ENCODE measurements at places on chromosomes 2 and 18. TPM values are rescaled to one million over a fixed set of nuclear protein-coding genes. Genes with fewer than 3 reads are reported as not detected.
A peak's percentile ranks its signal among the peaks of the same experiment; 100 is the strongest.

- H3K36me3 ChIP-seq: no peaks in the 10 kb centered on the region
- H3K4me3 ChIP-seq: no peak overlapping the region
- no peaks in the 10 kb centered on the region for H3K27me3 ChIP-seq
- DNase-seq: no peak
Measured at GRCh38 chr2:181106229-181106628, 125.8 kb downstream of the UBE2E3 start.

Gene SEMA4C
- total RNA-seq: 16.3 TPM

GRCh38 chr2:239143858-239144712 is 256.7 kb downstream of the HDAC4 start:
- DNase-seq: peak; percentile 28
- no peaks in the 10 kb centered on the region for H3K4me1 ChIP-seq
- no peaks in the 10 kb centered on the region for H3K27me3 ChIP-seq
- no peak overlapping the region for H3K4me3 ChIP-seq
- no peak overlapping the region for H3K27ac ChIP-seq
- H3K36me3 ChIP-seq: peaks cover 28% of the 10 kb centered on the region

- no peak overlapping the region for H3K27ac ChIP-seq
- H3K27me3 ChIP-seq: no peaks in the 10 kb centered on the region
- no peak overlapping the region for H3K4me3 ChIP-seq
Measured at GRCh38 chr18:44325903-44326635, 354.6 kb upstream of the SETBP1 start.

DNA sequence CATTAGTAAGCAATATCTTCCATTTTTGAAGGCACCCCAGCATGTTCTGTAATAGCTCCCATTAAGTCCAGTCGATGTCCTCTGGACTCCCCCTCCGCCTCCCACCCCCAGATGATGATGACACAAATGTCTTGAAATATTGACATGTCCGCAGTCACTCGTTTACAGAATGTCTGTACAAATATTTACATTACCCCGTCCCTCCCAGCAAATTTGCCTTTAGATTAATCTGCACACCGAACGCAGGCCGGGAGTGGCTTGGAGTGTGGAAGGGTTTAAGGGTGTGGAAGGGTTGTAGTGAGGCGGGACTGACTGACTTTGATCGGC is 853 bp upstream of the OSBPL6 start:
- peak overlapping the region; percentile 87 for H3K4me3 ChIP-seq
- peaks cover 4% of the 10 kb centered on the region for H3K36me3 ChIP-seq
- no peak for DNase-seq
- H3K4me1 ChIP-seq: peaks cover 21% of the 10 kb centered on the region
- no peaks in the 10 kb centered on the region for H3K27me3 ChIP-seq
- H3K27ac ChIP-seq: no peak overlapping the region

GRCh38 chr2:29073933-29074332 is 390 bp downstream of the PCARE start:
- H3K27me3 ChIP-seq: no peaks in the 10 kb centered on the region

- H3K4me3 ChIP-seq: no peak overlapping the region
- DNase-seq: no peak
- no peaks in the 10 kb centered on the region for H3K27me3 ChIP-seq
- no peaks in the 10 kb centered on the region for H3K4me1 ChIP-seq
- no peak overlapping the region for H3K27ac ChIP-seq
Measured at GRCh38 chr2:167703441-167703840, 544.0 kb downstream of the STK39 start.

DNA sequence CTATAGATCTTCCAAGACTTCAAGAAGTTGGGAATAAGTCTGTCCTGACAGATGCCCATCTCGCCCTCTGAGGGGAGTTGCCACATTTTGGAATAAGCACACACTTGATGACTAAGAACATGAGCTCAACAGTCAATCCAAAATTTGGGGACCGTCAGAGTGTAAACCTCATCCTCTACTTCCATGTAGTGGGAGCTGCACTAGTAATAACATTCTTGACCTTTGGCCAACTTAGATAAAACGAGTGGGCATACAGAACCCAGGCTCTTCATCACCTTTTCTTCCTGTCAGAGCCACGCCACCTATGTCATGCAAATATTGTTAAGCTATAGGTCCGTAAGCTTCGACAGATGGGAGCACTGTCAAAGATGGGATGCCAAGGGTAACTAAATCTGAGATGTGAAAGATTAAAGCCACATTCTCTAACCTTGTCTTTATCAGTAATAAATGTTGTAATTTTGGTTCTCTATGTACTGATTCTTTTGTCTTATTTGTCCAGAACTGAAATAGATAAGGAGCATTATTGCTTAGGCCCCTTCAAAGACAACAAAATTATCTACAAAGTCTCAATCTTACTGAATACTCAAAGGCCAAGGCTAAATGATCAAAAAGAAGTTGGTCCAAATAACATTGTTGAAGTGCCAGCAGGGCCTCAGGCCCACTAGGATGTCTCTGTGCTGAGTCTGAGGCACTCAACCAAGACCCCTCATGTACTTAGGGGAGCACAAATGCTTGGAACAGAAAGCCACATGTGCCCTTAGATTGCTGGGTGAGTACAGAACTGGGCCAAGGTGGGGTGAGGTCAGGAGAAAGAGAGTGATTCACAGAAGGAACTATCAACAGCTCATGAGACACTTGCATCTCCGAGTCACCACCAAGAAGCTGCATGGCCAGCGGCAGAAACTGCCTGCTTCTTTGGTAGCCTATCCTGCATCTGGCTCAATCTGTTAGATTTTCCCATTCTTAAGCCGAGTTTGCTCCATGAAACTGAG is 15.0 kb downstream of the CDH2 start:
- H3K27ac ChIP-seq: no peak overlapping the region
- no peaks in the 10 kb centered on the region for H3K27me3 ChIP-seq
- no peaks in the 10 kb centered on the region for H3K36me3 ChIP-seq
- no peaks in the 10 kb centered on the region for H3K4me1 ChIP-seq
- H3K4me3 ChIP-seq: no peak overlapping the region
- DNase-seq: peak; percentile 24

- peaks cover 38% of the 10 kb centered on the region for H3K27me3 ChIP-seq
- peaks cover 5% of the 10 kb centered on the region for H3K36me3 ChIP-seq
- H3K27ac ChIP-seq: no peak overlapping the region
- no peaks in the 10 kb centered on the region for H3K4me1 ChIP-seq
Measured at GRCh38 chr18:46754661-46755292, 2.1 kb downstream of the ST8SIA5 start.

Gene SERPINB5
- total RNA-seq: 330 TPM

GRCh38 chr18:45275367-45276113 is 339.7 kb upstream of the SLC14A2 start:
- H3K4me3 ChIP-seq: no peak overlapping the region
- peak; percentile 57 for DNase-seq
- H3K36me3 ChIP-seq: no peaks in the 10 kb centered on the region
- no peak overlapping the region for H3K27ac ChIP-seq
- H3K27me3 ChIP-seq: peaks cover under 1% of the 10 kb centered on the region

GRCh38 chr2:219081096-219081495 is 20.4 kb upstream of the IHH start:
- H3K4me1 ChIP-seq: no peaks in the 10 kb centered on the region
- H3K27me3 ChIP-seq: no peaks in the 10 kb centered on the region
- no peak for DNase-seq
- H3K36me3 ChIP-seq: peaks cover 6% of the 10 kb centered on the region

- no peak overlapping the region for H3K27ac ChIP-seq
- no peak for DNase-seq
- H3K4me3 ChIP-seq: no peak overlapping the region
- H3K4me1 ChIP-seq: peaks cover 5% of the 10 kb centered on the region
Measured at GRCh38 chr2:24399434-24400206, 39.3 kb upstream of the ITSN2 start.

DNA sequence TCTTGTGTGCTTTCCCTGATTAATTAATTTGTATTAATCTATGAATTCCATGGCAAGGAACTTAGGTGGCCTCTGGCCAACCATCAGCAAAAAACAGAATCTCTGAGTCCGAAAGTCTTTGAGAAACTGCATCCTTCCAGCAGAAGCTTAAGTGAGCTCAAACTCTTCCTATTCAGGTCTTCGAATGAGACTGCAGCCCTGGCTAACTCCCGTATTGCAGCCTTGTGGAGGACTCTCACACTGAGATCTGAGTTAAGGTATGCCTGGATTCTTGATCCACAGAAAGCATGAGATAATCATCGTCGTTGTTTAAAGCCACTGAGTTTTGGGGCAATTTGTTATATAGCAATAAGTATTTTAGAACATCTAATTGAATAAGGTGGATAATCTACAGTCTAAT is 1143.9 kb upstream of the NXPH2 start:
- no peak overlapping the region for H3K4me3 ChIP-seq
- H3K4me1 ChIP-seq: no peaks in the 10 kb centered on the region
- no peaks in the 10 kb centered on the region for H3K27me3 ChIP-seq
- no peaks in the 10 kb centered on the region for H3K36me3 ChIP-seq
- no peak for DNase-seq

DNA sequence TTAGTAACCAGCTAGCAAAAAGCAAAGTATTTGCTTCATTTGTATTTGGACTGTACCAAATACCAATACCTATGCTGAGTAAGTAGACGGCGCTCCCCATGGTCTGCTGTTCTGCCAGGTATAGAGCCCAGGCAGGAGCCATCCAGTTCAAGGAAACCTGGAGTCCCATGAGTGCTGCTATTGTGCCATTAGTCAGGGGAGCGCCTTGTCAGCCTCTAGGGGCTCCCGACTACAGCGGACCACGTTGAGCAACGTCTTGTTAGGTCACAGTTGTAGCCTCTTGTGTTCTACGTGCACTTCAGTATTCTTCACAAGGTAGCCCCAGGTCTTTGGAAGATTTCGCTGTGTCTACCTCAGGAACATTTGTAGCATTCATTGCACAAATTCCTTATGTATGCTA is 21.6 kb upstream of the SLC9A2 start:
- DNase-seq: no peak
- no peaks in the 10 kb centered on the region for H3K4me1 ChIP-seq
- H3K4me3 ChIP-seq: no peak overlapping the region
- no peaks in the 10 kb centered on the region for H3K27me3 ChIP-seq
- H3K27ac ChIP-seq: no peak overlapping the region

Gene GPR39
- 7.2 TPM for total RNA-seq

Gene OSR1
- 1.3 TPM for total RNA-seq

Gene UGT1A3
- total RNA-seq: not detected

Gene C2orf92
- 5.3 TPM for total RNA-seq

DNA sequence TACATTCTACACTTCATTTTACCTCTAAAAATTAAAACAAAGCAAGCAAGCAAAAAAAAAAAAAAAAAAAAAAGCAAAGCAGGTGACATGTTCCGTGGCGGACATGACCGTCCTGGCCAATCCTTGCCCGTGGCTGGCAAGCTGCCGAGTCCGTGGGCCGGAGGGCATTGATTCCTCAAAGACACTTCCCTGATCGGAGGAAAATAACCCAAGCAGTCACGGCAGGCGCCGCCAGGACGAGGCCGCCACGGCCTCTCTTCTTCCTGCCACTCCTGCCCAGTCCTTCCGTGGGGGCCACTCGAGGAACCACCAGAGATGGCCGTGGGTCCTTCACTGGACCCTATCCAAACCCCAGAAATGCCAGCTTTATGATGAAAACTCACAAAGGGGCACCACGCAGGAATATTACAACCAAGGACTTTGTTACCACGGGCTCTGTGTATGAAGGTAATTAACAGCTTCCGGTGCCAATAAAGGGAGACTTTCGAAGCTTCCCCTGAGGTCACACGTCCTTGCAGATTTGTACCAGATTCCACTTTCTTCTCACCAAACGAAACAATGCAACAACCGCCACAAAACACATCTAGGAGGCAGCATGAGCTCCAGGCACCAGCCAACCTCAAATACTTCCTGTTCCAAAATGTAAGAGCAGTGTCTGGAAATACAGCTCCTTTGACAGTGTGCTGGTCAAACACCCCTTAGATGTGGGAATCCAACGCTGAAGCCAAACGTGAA is 170.3 kb downstream of the HDAC4 start:
- H3K27ac ChIP-seq: no peak overlapping the region
- H3K36me3 ChIP-seq: no peaks in the 10 kb centered on the region
- H3K4me1 ChIP-seq: no peaks in the 10 kb centered on the region
- DNase-seq: no peak

DNA sequence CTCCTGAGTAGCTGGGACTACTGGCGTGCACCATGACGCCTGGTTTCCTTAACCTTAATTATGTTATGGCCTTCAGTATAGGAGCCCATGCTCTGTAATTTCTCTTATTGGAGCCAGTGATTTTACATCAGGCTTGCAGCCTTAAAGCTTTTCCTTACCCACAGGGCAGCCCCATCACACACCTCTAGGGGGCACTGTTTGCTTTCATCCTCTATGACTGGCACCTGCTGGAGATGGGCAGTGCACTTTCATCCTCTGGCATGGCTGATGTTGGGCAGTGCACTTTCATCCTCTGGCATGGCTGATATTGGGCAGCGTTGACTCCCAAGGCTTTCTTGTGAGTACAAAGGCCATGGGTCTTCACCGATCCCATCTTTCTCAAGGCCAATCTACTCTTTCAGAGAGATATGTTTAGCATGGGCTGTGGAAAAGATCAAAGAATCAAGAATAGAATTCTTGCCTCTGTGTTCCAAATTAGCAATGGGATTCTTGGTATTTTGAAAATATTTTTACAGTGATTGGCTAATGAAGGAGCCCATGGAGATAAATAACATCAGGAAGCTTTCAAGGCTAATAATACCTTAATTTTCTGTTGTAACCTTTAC is 80.7 kb upstream of the MEX3C start:
- H3K4me3 ChIP-seq: no peak overlapping the region
- H3K27ac ChIP-seq: no peak overlapping the region
- no peaks in the 10 kb centered on the region for H3K4me1 ChIP-seq
- no peaks in the 10 kb centered on the region for H3K36me3 ChIP-seq
- DNase-seq: peak; percentile 87

DNA sequence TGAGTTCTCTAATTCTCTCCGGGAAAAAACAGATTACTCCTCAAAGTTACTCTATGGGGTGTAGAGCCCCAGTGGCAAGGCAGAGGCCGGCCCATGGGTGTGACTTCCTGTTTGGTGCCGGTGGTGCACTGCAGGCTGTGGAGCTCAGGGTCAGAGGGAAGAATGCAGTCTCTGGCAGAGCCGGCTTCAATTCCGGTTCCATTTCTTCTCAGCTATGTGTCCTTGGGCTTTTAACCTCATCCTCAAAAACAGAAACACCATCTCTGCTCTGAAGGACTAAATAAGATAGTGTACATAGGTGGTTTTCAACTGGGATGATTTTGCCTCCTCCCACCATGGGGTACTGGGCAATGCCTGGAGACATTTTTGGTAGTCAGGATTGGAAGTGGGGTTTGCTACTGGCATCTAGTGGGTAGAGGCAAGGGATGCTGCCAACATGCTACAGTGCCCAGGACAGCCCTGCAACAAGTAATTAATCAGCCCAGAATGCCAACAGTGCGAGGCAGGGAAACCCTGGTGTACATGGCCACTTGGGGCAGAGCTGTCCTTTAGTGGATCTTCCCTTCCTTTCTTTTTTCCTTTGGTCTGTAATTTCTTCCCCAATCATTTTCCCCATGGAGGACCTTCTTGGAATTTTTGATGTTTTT is 81.2 kb downstream of the INSIG2 start:
- no peak overlapping the region for H3K4me3 ChIP-seq
- no peaks in the 10 kb centered on the region for H3K4me1 ChIP-seq
- H3K27me3 ChIP-seq: peaks cover under 1% of the 10 kb centered on the region
- H3K27ac ChIP-seq: no peak overlapping the region
- peak; percentile 16 for DNase-seq

- peaks cover 15% of the 10 kb centered on the region for H3K4me1 ChIP-seq
- no peak overlapping the region for H3K27ac ChIP-seq
- H3K36me3 ChIP-seq: peaks cover 14% of the 10 kb centered on the region
Measured at GRCh38 chr18:32319084-32319483, 129.2 kb downstream of the MEP1B start.

GRCh38 chr2:48749291-48750127 is 6.0 kb downstream of the LHCGR start:
- peaks cover 11% of the 10 kb centered on the region for H3K4me1 ChIP-seq
- H3K4me3 ChIP-seq: no peak overlapping the region
- H3K36me3 ChIP-seq: no peaks in the 10 kb centered on the region
- peak; percentile 26 for DNase-seq
- H3K27ac ChIP-seq: no peak overlapping the region

Gene THOC1
- 40.9 TPM for total RNA-seq
